Hematopoietic multipotent progenitor cell treated with erythropoietin and hydrocortisone succinate and interleukin-3 and kit ligand, for 17 days (in vitro differentiated cells): ENCODE measurements at places on chromosomes 5 and 9.

- DNase-seq = no peak
Measured at GRCh38 chr5:37370550-37370863, 399 bp downstream of the NUP155 start.

DNA sequence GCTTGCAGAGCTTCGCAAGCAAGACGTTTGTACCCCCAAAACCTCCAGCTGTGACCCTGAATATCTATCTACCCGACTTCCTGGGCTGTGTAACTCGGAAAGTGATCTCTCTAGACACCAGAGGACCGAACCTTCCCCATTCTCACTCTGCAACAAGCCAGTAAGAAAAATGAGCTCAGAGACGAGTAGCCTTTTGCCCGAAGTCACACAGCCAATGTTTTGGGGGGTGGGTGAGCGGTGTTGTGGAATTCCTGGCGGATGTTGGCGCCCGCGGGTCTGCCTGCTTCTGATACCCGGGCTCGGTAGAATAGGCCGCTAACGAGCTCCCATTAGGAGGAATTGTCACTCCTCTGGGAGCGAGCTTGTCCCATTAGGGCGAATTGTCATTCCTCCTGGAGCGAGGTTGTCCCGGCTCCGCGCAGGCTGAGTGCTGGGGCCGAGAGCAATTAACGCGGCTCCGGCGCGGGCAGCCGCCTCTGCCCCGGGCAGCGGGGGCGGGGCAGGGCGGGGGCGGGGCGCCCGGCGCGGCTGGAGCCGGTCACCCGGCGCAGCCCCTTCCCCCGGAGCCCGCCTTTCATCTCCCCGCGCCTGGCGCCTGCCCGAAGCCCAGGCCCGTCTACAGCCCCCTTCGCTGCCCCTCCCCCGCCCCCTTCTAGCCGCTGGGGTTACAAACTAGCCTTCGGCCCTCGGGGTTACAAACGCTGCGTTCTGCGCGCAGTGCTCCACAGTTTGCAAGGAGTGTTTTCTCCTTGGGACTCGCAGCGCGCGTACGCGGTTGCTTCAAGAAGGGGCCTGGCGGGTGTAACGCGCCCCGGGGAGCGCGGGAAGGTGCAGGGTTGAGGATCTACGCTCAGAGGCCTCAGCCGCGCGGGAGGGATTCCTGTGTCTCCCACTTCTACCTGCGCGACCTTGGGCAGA, 3.5 kb upstream of the MSX2 start:
- DNase-seq = no peak

- DNase-seq = peak; percentile 72
Measured at GRCh38 chr5:39076757-39077728, 2.8 kb upstream of the RICTOR start.

DNA sequence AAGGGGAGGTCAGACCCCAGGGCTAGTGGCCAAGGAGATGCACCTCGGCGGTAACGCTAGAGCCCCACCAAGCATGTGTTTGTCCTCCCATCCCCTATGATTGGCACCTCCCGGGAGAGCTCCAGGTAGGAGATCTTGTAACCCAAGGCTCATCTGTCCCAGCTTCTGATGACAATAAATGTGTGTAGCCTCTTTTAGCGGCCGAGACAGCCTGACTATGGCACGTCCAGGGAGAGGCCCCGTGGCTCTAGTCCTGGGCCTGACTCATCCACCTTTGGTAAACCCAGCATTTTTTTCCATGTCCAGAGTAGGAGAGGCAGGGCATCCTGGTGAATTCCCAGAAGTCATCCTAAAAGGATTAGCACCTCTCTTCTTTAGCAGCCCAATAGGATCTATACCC, 39.2 kb downstream of the IRF1 start:
- DNase-seq = no peak

GRCh38 chr9:121990600-121991306, 102.4 kb downstream of the TTLL11 start:
- DNase-seq = no peak

DNA sequence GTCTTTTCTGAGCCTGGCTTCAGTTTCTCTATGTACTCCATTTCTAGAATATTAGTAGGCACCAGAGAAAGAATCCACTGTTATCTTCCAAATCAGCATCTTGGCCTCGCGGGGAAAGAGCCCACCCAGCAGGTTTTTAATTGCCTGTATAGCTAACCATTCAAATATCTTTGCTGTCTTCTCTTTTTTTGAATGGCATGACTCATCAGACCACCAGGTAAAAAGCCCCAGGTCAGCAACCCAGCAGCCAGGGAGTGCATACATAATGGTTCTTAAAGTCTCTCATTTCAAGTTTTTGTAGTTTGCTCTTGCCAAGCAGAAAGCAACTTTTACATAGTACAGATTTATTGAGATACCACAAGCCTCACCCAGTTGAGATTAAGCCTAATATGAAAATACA, 50.7 kb downstream of the TMEM167A start:
- DNase-seq = no peak

GRCh38 chr5:115487756-115488155, 56.8 kb downstream of the FEM1C start:
- DNase-seq = no peak

DNA sequence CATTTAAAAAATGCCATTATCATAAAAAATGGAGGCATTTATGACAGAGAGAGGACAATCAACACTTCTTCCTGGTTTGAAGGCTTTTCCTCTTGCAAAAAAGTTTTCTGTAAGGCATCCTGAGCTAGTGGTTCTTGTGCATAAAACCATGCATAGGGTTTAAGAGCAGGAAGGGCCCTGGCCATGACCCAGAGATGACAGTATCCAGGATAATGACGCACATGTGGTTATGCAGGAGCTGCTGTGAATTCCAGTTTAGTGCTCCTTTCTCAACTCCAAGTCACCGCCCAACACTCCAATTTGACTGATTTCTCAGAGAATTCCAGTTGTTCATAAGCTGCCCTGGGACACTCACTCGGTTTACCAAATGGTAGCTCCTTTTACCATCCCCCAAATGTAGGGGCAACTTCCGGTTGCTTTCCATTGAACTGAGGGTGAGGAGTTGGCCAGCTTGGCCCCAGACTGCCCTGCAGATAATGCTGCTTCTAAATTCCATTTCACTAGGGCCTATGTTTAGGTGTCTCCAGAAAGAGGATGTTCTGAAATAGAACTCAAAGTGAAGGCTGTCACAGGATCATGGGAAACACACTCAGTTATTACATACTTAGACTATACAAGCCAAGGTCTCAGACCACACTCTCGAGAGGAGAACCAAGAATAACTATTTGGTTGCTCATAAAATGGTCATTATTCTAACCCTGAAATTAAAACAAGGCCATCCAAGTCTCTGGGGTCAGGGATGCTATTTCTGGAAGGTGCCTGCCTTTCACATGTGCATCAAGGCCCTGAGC, 179.1 kb downstream of the SLIT3 start:
- no peak for DNase-seq

- DNase-seq = no peak
Measured at GRCh38 chr5:55600497-55601203, 65.9 kb upstream of the PLPP1 start.

DNA sequence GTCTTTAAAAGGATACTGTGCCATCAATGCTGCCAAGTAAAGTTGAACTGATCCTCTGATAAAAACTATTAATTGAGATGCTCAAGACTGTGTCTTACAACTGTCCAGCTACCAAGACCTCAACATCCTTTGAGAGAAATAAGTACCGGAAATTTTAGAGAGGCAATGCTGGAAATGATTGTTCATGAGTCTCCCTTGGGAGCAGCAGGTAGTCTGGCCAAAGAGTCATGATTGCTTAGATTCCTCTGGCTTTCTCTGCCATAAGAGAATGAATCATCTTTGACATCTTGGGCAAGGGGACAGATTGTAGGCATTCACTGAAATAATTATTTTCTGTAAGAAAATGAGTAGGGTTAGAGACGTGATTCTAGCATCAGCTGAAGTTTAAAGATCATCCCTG, 466.6 kb upstream of the DAB2 start:
- DNase-seq = no peak

GRCh38 chr5:155686131-155686530, 640.8 kb upstream of the SGCD start:
- no peak for DNase-seq

- DNase-seq = no peak
Measured at GRCh38 chr9:114327749-114328148, 1.9 kb upstream of the ORM2 start.

DNA sequence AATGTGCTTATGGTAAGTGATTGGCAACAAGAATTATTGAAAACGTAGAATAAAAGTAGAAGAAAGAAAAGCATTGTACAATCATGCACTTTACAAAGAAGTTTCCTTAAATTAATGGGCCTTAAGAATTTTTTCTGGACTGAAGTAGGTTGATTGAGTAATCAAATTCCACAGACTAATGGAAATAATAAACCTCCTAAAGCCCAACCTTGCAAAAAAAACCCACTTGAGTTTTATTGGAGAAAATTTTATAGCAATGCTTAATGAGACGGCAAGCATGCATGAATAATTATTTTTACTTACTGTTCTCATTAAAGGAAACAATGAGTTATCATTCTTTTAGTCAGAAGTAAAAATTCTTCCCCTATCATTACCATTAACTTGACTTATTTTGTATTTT, 676.1 kb upstream of the C9orf72 start:
- DNase-seq = no peak

DNA sequence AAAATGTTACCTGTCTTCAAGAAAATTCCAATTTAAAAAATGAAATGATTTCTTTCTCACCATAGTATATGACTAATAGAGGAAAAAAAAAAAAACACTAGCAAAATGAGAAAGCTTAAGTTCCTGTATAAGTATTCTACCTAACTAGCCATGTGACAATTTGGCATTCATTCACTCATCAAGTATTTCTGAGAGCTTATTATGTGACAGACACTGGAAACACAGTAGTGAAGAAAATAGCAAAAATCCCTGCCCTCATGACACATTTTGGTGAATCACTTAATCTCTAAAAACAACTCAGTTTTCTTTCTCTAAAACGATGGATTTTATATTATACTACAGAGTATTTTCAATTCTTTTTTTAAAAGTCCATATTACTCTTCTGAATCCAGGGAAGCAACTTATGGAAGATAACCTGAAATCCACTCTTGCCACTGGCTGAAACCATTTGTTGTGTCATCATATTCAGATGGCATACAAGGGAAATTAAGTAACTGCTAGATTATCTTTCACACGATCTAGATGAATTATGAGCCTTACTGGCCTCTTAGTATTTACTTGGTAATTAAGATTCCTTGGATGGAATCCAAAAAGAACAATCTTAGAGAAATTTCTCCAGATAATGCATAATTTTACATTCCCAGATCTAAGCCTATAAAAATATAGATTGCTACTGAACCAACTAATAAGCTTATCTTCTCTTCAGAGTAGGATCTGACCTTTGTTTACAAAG, 5.5 kb downstream of the PTBP3 start:
- no peak for DNase-seq

GRCh38 chr5:21862986-21863385, 990.2 kb downstream of the CDH12 start:
- DNase-seq = no peak

GRCh38 chr5:178083922-178084321, 29.4 kb upstream of the N4BP3 start:
- no peak for DNase-seq

DNA sequence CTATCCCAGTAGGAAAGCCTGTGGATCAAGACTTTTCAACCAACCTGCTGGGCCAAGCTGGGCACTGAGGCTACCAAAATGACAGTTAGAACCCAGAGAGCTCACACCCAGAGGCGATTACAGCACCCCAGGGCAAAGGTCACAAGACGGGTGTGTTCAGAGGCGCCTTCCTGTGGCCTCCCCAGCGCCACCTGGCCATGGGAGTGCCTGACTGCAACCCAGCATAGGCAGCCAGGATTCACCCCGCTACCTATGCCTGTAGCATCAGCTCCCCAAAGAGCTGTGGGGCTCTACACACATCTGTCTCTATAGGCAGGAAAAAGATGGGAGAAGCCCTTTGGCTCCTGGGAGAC, 33.5 kb downstream of the PDGFRB start:
- DNase-seq = peak; percentile 75

GRCh38 chr9:115517335-115518075, 399.5 kb upstream of the TNC start:
- no peak for DNase-seq

DNA sequence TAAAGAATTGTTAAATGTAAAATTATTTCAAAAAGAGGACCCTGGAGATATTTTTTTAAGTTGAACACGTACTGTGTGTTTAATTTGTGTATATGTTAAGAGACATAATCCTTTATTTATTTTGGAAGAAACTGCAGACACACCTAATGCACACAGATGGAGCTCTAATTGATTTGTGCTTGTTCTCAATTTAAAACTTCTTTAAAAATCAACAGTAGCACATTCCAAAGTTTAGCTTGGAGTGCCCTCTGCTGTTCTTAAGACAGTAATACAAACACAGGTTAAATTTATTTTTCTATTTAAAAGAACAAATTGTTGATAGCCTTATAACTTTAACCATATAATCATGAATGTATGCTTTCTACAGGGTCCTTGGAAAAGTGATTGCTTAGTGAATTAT, 277.6 kb upstream of the ADAMTS16 start:
- no peak for DNase-seq

DNA sequence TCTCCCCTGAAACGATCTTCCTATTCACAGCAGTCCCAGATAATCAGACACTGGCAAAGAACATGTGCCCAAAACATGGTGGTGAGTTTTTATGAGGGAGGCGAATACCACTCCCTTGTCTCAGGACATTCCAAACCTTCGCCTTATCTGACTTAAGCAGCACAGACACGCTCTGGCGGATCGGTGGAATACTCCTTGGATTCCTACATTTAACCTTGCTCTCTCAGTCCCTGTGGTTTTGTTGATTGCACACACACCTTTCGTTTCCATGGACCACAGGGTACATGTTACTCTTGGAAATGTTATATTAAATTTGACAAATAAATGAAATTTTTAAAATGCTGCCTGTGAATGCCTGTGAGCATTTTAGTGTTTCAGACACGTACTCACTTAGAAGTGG, 87.8 kb upstream of the CPEB4 start:
- DNase-seq = no peak

GRCh38 chr5:142202282-142202681, 93.7 kb downstream of the NDFIP1 start:
- DNase-seq = no peak

DNA sequence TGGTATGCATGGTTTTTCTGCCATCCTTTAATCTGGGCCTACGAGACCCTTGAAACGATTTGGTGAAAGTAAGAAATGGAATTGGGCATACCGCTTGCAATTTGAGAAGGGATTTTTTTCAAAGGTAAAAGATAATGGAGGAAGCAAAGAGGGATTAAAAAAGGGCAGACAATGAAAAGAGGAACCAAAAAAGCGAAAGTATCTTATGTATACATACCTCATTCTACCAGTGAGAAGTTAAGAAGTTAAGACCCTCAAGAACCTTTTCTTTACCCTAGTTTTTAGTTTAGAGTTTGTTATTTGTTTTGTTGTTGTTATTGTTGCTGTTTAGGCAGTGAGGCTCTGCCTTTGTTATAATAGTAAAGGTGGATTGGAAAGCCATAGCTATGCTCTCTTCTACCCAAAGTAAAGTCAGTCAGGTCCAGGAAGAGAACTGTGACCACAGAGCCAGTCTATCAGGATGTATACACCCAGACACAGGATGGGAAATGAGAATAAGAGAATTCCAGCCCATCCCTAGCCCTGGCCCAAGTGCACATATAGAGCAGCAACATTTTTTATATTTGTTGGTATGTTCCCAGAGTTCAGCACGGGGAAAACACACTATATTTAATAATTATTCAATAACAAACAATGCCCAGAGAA, 166.6 kb downstream of the RFX3 start:
- no peak for DNase-seq

GRCh38 chr9:136514022-136514714, 31.3 kb upstream of the SEC16A start:
- no peak for DNase-seq

- no peak for DNase-seq
Measured at GRCh38 chr9:89494199-89494598, 3.7 kb downstream of the SEMA4D start.

GRCh38 chr5:116360008-116360853, 214.4 kb downstream of the SEMA6A start:
- no peak for DNase-seq
